ENCODE measurements at places on chromosomes 4 and X. TPM values are rescaled to one million over a fixed set of nuclear protein-coding genes. Genes with fewer than 3 reads are reported as not detected.

GRCh38 chr4:154588198-154588597 is 2.3 kb downstream of the FGA start:
- H3K27me3 ChIP-seq: peaks cover 25% of the 10 kb centered on the region
- no peak for DNase-seq
- H3K4me3 ChIP-seq: no peak overlapping the region
- no peaks in the 10 kb centered on the region for H3K4me1 ChIP-seq
- H3K27ac ChIP-seq: no peak overlapping the region

DNA sequence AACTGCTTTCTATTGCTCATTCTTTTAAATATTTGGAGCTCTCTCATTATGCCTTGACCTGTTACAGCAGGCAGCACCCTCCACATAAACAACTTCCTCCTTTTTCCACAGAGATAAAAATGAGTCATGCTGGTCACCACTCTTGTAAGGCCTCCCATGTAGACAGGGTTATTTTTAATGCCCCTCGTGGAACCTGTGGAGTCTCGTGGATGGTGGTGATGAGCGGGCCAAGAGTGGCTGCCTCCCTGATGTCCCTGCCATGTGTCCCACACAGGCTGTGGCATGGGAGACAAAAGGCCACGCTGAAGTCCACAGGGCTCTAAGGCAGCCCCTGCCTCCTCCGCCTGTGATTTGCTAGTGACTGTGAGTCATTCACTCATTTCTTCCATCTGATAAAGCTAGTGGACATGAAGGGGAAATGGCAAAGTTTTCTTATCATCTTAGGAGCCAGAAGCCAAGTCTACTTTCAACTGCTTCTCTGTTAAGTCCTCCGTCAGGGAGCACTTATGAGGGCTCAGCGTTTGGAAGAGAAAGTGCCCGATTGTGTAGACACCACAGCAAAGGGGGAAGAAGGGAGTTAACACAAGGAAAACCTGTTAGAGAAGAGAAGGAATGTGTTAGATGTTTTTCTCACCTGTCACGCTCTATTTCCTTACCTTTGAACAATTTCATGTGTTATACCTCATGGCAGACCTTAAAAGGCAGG is 121.6 kb upstream of the FAT1 start:
- DNase-seq: no peak
- H3K4me3 ChIP-seq: no peak overlapping the region
- no peak overlapping the region for H3K27ac ChIP-seq

GRCh38 chr4:55116450-55116849 is 8.9 kb downstream of the KDR start:
- no peaks in the 10 kb centered on the region for H3K36me3 ChIP-seq
- no peaks in the 10 kb centered on the region for H3K4me1 ChIP-seq
- no peak overlapping the region for H3K4me3 ChIP-seq

GRCh38 chrX:49164589-49165360 is 2.2 kb downstream of the MAGIX start:
- H3K4me1 ChIP-seq: peaks cover 27% of the 10 kb centered on the region
- peak overlapping the region; percentile 92 for H3K27ac ChIP-seq
- H3K36me3 ChIP-seq: no peaks in the 10 kb centered on the region
- DNase-seq: no peak
- no peaks in the 10 kb centered on the region for H3K27me3 ChIP-seq

DNA sequence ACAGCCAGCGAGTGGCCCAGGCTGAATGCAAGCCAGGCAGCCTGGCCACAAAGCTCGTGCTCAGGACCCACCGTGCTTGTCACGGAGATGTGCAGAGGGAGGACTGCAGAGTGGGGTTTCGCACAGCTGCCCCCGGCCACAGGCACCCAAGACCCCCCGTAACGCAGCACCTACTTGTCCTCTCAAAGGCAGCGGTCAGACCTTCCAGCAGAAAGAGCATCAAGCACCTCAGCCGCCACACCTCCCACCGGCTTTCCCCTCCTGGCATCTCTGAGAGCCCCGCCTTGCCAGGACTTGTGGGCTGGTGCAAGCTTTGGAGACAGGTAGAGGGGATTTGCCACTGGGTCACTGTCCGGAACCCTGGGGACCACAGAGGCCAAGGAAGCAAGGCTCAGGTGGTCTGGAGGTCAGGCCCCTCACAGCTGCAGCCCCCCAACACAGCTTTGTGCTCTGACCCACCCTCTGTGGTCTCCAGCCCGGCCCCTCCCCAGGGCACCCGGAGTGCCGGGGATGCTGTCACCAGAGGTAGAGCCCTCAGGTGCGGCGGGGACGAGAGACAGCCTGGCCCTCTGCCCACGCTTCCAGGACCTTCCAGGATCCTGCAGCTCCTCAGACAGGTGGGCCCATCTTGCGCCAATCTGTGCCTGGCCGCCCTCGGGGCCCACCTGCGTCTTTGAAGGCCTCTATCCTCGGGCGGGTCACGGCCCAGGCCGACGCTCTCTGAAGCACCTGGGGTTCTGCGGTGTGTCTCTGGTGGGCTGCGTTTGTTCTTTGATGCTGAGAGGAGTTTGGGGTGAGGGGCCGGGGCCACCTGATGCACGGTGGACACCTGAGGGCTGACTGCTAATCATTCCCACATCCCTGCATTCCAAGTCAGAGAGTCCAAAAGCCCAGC is 34.4 kb upstream of the HMX1 start:
- peaks cover 12% of the 10 kb centered on the region for H3K27me3 ChIP-seq
- H3K4me3 ChIP-seq: no peak overlapping the region
- no peaks in the 10 kb centered on the region for H3K4me1 ChIP-seq

GRCh38 chr4:43103048-43103447 is 210.5 kb downstream of the GRXCR1 start:
- H3K36me3 ChIP-seq: no peaks in the 10 kb centered on the region
- H3K4me3 ChIP-seq: no peak overlapping the region
- H3K27ac ChIP-seq: no peak overlapping the region
- no peak for DNase-seq

GRCh38 chr4:155079871-155080270 is 128.6 kb upstream of the NPY2R start:
- no peaks in the 10 kb centered on the region for H3K27me3 ChIP-seq
- H3K36me3 ChIP-seq: no peaks in the 10 kb centered on the region
- no peak for DNase-seq

Gene NUDT11
- 2.2 TPM for total RNA-seq

DNA sequence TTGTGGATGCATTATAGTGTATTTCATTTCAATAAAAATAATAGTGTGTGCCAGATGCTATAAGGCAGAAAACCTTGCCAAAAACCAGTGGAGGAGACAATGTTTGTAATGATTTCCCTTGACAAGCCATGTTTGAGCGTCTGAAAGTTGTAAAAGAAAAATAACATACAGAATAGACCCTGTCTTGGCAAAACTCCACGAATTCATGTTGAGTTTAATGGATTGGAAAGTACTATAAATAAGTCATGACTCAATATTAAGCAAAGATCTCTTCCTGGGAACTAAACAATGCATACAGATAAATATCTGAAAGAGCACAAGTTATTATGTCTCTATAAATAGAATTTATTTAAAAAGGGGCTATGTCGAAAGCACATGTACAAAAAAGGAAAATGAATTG is 543.5 kb downstream of the GABRG1 start:
- H3K27ac ChIP-seq: no peak overlapping the region
- no peaks in the 10 kb centered on the region for H3K27me3 ChIP-seq
- DNase-seq: no peak
- H3K4me3 ChIP-seq: no peak overlapping the region
- no peaks in the 10 kb centered on the region for H3K4me1 ChIP-seq

GRCh38 chr4:184733654-184734524 is at the start of gene CENPU:
Gene CENPU (minus strand): TSS chr4:184734096. CDS start chr4:184734062, 34 bp downstream.
- peaks cover 15% of the 10 kb centered on the region for H3K4me1 ChIP-seq
- H3K27me3 ChIP-seq: no peaks in the 10 kb centered on the region
- H3K4me3 ChIP-seq: peak within 1 kb of the TSS; percentile 90

Gene LRRC66
- 0.33 TPM for total RNA-seq

DNA sequence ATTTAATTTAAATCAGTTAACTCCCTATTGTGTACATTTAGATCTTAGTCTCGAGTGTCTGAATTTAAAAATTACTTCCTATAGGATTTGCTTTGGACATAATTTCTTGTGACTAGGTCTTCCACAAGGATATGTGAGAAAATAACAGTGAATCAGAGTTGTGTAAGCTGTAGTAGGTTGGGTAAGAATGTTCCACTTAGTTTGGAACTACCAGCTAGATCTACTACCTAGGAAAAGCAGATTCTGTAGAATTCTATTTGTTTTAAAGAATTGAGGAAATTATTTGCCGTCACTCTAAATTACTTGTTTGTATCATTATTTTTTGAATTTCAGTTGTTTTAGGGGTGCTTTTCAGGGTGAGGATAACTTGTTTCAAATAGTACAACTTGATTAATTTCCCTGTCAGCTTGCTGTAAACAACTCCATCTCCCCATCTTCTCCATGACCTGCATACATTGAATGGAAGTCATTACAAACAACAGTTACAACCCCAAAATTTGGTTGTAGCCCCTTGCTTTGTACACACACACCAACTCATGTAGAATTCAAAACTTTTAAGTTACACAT is 1.3 kb downstream of the MTHFD2L start:
- peak overlapping the region; percentile 85 for H3K4me3 ChIP-seq
- H3K27me3 ChIP-seq: no peaks in the 10 kb centered on the region
- no peak overlapping the region for H3K27ac ChIP-seq
- no peak for DNase-seq

Gene CDS1
- 0.85 TPM for total RNA-seq

Gene RNF150
- total RNA-seq: not detected

DNA sequence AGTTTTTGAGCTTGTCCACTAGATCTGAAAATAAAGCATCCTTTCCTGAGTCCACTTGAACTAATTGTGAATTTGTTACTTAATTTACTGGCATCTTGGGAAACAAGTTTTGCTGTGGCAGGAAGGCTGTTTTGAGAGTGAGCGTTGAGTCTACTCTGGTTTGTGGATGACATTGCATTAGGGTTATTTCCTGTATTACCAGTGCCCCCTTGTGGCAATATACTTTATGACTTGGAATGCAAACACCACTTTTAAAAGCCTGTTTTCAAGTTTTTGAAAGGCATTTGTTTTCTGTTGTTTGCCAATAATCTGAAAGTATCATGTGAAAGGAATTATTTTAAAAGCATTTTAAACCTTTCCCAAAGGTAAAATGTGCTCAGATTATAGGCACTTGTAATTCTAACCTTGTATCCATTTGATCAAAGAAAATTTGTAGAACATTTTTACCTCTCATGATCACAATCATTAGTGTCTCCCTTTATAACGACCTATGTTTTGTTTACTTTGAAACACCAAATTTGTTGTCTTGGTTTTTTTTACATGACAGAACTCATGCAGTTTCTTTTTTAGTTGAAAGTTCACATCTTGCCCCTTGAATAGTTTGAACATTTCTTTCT is 18.0 kb upstream of the CYP2U1 start:
- H3K4me1 ChIP-seq: no peaks in the 10 kb centered on the region
- peaks cover 1% of the 10 kb centered on the region for H3K36me3 ChIP-seq
- peak; percentile 26 for DNase-seq
- H3K27ac ChIP-seq: no peak overlapping the region
- H3K27me3 ChIP-seq: peaks cover 7% of the 10 kb centered on the region
- H3K4me3 ChIP-seq: no peak overlapping the region

DNA sequence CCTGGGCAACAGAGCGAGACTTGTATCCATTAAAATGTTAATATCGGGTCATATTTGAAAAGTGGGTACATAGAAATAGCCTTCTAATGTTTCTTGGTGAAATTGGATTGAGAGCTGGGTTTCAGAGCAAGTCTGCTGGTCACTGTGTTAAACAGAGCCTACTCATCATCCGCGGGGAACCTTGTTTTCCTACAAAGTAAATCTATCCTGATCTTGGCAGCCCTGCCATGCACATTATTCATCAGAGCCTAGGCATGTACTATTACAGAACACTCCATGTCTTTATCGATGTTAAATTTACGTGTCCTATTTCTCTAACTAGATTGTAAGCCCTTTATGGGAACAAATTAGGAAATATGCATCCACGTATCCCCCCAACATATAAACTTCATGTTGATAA is 18.7 kb downstream of the SETD7 start:
- H3K36me3 ChIP-seq: no peaks in the 10 kb centered on the region
- no peak overlapping the region for H3K4me3 ChIP-seq
- no peaks in the 10 kb centered on the region for H3K27me3 ChIP-seq
- H3K27ac ChIP-seq: no peak overlapping the region

GRCh38 chr4:79445371-79445781 is 37.3 kb upstream of the GK2 start:
- no peak for DNase-seq
- H3K27me3 ChIP-seq: no peaks in the 10 kb centered on the region
- no peak overlapping the region for H3K4me3 ChIP-seq

Data from naive thymus-derived CD8-positive, alpha-beta T cell (primary cell).